Naive thymus-derived CD4-positive, alpha-beta T cell (primary cell): ENCODE measurements at places on chromosomes 3 and 15.

DNA sequence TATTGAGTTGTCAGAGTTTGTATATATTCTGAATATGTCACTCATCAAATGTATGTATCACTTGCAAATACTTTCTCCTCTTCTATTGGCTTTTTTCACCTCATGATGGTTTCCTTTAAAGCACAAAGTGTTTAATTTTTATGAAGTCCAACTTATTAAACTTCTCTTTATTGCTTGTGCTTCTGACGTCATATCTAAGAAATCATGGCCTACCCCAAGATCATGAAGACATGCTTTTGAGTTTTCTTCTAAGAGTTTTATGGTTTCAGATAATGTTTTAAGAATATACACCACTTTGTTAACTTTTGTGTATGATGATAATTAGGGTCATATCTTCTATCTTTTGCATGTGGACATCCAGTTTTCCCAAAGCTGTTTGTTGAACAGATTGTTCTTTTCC, 417.2 kb upstream of the ATP10A start:
- no peaks in the 10 kb centered on the region for H3K4me1 ChIP-seq
- no peak overlapping the region for H3K4me3 ChIP-seq
- no peak overlapping the region for H3K27ac ChIP-seq
- H3K36me3 ChIP-seq: no peaks in the 10 kb centered on the region
- H3K27me3 ChIP-seq: no peaks in the 10 kb centered on the region

DNA sequence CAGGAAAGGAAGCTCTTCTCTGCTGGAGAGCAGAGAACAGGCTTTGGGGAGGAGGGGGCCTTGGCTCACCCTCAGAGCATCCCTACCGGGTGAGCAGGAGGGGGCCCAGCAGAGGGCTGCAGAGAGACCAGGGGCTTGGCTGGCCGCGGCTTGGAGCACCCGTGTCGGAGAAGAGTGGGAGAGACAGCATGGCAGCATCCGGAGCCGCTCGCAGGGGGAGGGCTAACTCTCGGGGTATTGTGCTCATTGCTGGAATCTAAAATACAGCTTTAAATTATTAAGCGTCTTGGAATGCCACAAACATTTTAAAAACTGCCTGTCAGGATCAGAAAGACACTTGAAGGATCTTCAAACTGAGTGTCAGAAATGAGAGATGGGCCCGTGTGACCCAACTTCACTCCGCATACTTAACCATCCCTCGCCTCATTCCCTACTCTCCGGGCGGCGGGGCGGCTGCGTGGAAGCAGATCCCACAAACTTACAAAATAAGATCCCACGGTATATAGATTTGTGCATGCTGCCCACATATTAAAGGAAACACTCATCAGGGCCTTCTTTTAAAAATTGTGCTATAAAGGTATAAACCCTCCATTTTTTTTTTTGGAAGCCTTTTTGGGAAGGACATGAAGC, 53.9 kb downstream of the EIF4E3 start:
- no peak overlapping the region for H3K27ac ChIP-seq
- H3K36me3 ChIP-seq: no peaks in the 10 kb centered on the region
- H3K27me3 ChIP-seq: no peaks in the 10 kb centered on the region
- no peak overlapping the region for H3K4me3 ChIP-seq
- H3K4me1 ChIP-seq: no peaks in the 10 kb centered on the region

GRCh38 chr3:141019244-141019643, 31.9 kb upstream of the SPSB4 start:
- no peak overlapping the region for H3K27ac ChIP-seq
- H3K36me3 ChIP-seq: no peaks in the 10 kb centered on the region
- no peak overlapping the region for H3K4me3 ChIP-seq

DNA sequence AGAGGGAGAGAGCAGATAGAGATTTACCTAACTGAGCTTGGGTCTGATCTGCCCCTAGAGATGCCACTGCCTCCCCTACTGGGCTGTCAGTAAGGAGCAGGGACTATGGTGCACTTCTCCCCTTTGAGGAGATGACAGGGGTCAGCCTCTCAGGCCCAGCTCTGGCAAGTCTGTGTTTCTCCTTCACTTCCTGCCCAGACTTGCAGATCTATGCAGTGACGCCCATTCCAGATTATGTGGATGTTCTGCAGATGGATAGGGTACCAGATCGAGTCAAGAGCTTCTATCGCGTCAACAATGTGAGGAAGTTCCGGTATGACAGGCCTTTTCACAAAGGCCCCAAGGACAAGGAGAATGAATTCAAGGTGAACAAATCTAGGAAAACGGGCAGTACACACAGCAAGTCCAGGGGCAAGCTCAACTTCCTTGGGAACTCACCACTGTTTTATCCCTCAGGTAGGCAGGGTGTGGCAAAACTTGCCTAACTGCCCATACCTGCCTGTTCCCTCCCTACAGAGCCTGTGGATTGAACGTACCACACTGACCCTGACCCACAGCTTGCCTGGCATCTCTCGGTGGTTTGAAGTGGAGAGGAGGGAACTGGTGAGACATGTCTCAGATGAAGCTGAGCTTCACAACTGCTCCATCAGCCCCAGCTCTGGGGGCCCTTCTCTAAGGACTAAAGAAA, 29.1 kb upstream of the MANF start:
- no peaks in the 10 kb centered on the region for H3K27me3 ChIP-seq
- H3K36me3 ChIP-seq: no peaks in the 10 kb centered on the region
- H3K4me3 ChIP-seq: no peak overlapping the region
- H3K4me1 ChIP-seq: no peaks in the 10 kb centered on the region
- no peak overlapping the region for H3K27ac ChIP-seq

- DNase-seq: no peak
- no peaks in the 10 kb centered on the region for H3K27me3 ChIP-seq
- H3K4me1 ChIP-seq: peaks cover under 1% of the 10 kb centered on the region
- no peaks in the 10 kb centered on the region for H3K36me3 ChIP-seq
These were observed 249.1 kb upstream of the MCTP2 start for GRCh38 chr15:93982226-93982727.

GRCh38 chr3:4597208-4597985, 104.2 kb downstream of the ITPR1 start:
- no peaks in the 10 kb centered on the region for H3K36me3 ChIP-seq
- no peak overlapping the region for H3K4me3 ChIP-seq
- no peaks in the 10 kb centered on the region for H3K27me3 ChIP-seq
- no peak for DNase-seq

GRCh38 chr15:48811325-48811958, 573 bp upstream of the CEP152 start:
- H3K27ac ChIP-seq: peak overlapping the region; percentile 42
- no peak for DNase-seq
- H3K27me3 ChIP-seq: no peaks in the 10 kb centered on the region
- H3K36me3 ChIP-seq: no peaks in the 10 kb centered on the region
- peak overlapping the region; percentile 78 for H3K4me3 ChIP-seq
- H3K4me1 ChIP-seq: peaks cover 9% of the 10 kb centered on the region

DNA sequence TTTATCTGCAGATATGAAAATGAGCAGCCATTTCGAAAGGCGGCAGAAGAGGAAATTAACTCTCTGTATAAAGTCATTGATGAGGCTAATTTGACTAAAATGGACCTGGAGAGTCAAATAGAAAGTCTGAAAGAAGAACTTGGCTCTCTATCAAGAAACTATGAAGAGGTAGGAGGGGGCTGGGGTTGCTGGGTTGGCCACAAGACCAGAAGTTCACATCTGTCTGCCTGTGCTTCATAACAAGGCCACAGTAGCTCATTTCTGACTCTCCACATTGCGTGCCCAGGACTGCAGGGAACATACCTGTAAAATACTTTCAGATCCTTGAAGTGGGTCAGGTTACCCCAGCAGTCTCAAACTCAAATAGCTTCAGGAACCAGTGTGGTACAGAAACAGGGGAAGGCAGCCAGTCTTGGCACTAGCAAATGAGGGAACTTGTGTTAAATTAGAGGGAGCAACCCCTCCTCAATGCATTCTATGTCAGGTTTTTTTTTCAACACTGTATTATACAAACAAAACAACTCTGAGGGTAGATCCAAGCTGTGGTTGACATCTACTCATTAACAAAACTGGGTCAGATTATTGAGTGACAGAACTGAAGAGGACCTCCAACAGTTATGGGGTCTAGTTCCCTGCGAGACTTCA, 48.7 kb downstream of the BFSP2 start:
- peaks cover 14% of the 10 kb centered on the region for H3K4me1 ChIP-seq
- DNase-seq: no peak
- no peaks in the 10 kb centered on the region for H3K36me3 ChIP-seq
- no peak overlapping the region for H3K27ac ChIP-seq
- no peak overlapping the region for H3K4me3 ChIP-seq

DNA sequence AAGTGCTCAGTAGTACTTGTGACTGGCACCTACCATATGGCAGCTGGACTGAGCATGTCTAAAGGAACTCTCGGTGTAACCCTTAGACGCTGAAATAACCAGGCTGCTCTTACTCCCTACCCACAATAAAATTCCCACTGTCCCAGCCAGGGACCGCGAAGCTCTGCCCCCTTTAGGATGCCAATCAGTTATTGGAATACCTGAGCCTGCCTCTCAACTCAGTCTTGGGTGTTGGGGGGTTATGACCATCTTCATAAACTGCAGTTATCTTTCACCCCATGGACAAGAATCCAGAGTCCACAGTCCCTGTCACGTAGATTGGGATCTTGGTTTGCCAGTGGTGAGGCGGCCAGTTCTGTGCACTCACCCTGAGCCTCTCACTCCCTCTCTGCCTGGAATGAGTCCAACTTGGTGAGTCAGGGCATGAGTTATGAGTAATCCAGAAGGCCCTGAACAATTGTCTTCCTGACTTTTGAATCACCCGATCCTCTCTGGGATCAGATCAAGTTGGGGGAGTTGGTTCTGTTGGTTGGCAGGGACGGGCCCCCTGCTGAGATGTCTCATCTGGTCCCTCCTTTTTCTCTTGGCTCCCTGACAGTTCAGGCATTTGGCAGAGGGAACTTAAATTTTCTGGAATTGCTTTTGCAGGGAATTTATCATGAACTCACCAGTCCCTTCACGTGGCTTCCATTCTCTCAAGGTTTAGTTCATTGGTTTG, 120.1 kb upstream of the UBE2E1 start:
- no peaks in the 10 kb centered on the region for H3K36me3 ChIP-seq
- H3K27ac ChIP-seq: no peak overlapping the region
- no peaks in the 10 kb centered on the region for H3K4me1 ChIP-seq
- no peak for DNase-seq

DNA sequence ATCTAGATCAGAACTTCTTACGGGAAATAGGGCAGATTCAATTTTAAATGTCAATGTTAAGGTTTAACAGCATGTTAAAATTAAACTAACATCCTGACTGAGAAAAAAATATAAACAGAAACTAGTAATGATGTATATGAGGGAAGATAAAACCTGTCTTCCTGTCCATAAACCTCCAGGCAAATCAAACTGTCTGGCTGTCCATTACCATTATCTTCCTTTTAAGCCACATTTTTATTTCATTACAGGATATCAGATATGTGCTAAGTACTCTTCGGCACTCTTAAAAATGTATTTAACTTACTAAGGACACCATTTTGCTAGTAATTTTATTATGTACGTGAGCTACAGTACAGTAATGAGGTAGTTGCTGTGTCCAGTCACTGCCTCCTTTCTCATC, 1461.7 kb upstream of the ALCAM start:
- H3K36me3 ChIP-seq: no peaks in the 10 kb centered on the region
- H3K27me3 ChIP-seq: no peaks in the 10 kb centered on the region
- H3K4me1 ChIP-seq: no peaks in the 10 kb centered on the region
- H3K27ac ChIP-seq: no peak overlapping the region

DNA sequence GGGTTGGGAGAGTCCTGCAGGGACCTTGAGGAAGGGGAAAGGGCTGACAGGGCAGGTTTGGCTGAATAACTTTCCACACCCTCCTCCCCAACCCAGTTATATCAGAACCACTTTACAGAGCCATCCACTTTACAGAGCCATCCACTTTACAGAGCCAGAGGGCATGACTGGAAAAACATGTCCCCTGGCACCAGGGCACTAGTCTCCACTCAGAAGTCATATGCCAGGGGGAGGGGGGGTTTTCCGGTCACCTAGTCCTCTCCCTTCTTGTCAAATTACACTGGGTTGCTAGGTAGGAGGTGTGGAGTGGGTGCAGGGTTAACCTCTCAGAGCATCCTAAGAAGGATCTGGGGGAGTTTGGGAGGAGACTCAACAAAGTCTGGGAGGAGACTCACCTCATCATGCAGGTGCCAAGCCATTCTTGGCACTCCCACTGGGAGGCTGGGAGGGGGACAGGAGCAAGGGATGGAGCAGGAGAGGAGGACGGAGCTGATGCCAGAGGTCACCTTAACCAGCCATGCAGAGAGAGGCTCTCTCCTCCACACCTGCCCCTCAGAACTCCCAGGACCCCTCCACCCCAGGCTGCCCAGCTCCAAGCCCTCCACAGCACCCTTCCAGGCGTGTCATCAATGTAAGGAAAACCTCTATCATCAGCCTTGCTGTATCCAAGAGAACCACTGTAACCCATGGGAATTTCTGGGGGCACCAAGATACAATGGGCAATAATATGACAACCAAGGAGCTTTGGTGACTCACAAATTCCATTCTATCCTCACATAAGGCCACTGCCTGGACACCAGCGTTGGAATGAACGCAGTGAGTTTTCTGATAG, 1.7 kb downstream of the LRRC2 start:
- no peak for DNase-seq
- no peaks in the 10 kb centered on the region for H3K4me1 ChIP-seq
- no peaks in the 10 kb centered on the region for H3K27me3 ChIP-seq
- no peaks in the 10 kb centered on the region for H3K36me3 ChIP-seq
- no peak overlapping the region for H3K27ac ChIP-seq

DNA sequence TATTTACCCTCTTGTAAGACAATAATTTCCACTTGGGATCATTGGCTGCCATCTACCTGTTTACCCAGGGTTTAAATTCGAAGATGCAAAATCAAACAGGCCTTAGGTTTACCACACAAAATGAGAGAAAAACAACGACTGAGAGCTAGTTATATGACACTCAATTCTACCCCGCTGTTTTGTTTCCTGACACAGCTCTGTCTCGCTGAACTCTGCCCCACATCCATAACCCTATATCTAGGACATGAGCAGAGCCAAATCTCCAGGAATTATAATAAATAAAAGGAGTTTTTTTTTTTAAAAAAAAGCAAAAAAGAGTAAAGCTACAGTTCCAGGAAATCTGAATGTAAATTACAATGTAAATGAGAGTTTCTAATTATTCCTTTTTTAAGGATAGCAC, 165.4 kb upstream of the NR2F2 start:
- H3K4me3 ChIP-seq: no peak overlapping the region
- H3K4me1 ChIP-seq: no peaks in the 10 kb centered on the region
- no peaks in the 10 kb centered on the region for H3K36me3 ChIP-seq
- no peak overlapping the region for H3K27ac ChIP-seq
- no peaks in the 10 kb centered on the region for H3K27me3 ChIP-seq
- DNase-seq: no peak

DNA sequence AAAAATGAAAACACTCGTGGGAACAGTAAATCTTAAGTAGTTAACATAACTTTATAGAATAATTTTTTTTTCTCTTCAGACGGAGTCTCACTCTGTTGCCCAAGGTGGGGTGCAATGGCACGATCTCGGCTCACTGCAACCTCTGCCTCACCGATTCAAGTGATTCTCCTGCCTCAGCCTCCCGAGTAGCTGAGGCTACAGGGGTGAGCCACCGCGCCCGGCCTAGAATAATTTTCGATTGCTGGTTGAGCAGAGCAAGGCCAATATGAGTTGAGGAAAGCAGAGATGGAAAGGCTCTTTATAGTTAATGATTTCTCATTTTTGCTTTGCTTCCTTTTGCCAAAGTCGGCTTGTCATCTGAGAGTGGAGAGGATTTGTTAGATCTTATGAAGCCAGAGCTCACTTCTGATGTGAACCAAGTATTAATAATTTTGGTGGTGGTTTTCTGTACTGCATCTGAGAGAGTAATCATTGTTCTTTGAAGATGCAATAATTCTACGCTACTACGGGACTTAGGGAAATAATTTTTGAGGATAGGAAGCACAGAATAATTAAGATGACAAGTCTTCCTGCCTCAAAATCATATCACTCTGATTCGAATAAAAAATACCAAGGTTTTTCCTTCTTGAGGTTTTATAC, 1.6 kb upstream of the GOLM2 start:
- no peaks in the 10 kb centered on the region for H3K36me3 ChIP-seq
- H3K4me3 ChIP-seq: peak overlapping the region; percentile 85
- H3K27ac ChIP-seq: peak overlapping the region; percentile 86
- H3K4me1 ChIP-seq: peaks cover 12% of the 10 kb centered on the region
- H3K27me3 ChIP-seq: no peaks in the 10 kb centered on the region
- no peak for DNase-seq
